NCI-H1417 treated with DMSO at 0.1 percent for 48 hours (cell line): ENCODE measurements at places on chromosomes 13 and 19.

DNA sequence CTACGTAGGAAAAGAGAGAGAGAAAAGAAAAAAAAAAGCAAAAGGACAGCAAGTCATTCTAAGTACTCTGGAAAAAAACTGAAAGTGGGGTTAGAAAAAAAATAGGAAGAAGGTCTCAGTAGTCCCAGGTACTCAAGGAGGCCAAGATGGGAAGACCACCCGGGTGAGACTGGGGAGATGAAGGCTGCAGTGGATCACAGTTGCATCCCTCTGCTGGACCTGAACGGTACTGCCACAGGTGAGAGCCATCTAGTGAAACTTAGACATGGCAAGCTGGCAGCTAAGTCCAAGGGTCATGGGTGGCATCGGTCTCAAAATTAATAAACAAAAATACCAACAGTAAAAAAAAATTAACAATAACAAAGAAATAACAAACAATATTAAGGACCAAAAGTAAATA, 41.0 kb upstream of the ZNF91 start:
- DNase-seq: no peak

- no peak for DNase-seq
These were observed 13.7 kb downstream of the DCUN1D2 start for GRCh38 chr13:113476811-113477210.

DNA sequence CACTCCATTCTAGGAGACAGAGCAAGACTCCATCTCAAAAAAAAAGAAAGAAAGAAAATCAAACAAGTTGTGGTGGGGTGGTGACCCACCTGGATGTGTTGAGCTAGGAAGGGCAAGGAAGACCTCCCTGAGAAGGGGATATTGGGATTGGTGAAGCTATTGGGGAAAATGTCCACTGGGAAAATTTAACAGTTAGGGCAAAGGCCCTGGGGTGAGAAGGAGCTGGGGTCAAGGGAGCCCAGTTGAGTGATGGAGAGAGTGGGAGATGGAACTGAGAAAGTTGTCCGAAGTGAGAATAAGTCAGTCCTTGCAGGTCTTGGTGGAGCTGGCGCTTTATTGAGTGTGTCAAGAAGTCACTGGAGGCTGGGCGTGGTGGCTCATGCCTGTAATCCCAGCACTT, 5.9 kb downstream of the SERTAD3 start:
- DNase-seq: no peak

DNA sequence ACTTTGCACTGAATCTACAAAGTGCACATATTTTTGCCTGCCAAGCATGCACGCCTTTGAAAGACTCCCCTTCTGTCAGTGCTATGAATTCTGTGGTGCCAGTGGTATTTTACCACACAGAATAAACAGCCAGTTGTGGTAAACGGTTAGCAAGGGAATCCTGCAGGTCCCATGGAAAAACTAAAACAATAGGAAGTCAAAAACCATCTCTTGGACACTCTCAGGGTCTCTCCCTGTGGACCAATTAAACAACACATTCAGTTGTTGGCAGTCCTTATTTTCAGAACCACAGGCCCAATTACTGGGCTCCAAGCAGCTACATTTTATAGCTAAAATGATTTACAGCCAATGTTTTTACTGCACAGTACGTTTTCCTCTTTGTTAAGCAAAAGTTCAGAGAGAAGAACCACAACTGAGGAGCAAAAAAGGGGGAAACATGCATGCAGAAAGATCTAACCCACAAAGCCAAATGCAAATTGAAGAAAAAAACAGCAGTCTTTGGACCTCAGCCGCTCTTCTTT, 116.9 kb downstream of the KCTD12 start:
- no peak for DNase-seq

DNA sequence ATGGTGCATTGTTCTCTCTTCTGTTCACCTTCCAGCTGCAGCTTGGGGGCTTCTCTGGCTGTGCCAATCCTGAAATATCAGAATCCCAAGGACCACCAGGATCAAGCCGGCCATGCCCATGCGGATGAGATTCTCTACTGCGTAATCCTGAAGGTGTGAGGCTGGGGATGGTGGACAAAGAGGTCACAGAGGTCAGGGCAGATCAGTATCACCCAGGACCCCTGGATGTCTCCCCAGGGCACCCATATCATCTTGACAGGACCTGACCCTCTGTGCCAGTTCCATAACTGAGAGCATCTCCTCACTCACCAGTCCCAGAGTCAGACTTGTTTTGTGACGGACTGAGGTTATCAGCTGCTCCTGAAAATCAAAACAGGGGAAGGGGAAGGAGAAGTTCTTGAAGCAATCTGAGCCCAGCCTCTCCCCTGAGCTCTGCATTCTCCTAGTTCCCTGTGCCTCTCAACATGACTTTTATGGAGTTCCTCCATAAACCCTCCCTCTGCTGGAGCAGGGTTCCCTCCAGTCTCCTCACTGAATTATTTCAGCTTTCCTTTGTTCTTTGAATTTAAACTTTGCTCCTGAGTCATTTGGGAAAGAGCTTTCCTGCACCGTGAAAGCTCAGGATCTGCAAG, 5.5 kb downstream of the LILRA5 start:
- DNase-seq: no peak

DNA sequence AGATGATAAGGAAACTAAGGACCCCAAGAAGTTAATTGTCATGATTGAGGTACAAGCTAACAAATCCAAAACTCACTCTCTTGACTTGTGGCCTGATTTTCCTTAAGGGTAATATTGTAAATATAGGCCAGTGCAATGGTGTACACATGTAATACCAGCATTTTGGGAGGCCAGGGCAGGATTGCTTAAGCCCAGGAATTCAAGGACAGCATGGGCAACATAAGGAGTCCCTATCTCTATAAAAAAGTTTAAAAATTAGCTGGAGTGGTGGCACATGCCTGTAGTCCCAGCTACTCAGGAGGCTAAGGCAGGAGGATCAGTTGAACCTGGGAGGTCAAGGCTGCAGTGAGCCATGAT, 28.7 kb upstream of the GARRE1 start:
- no peak for DNase-seq

- DNase-seq: no peak
These were observed 14.3 kb downstream of the MRPS12 start for GRCh38 chr19:38944981-38945506.

- DNase-seq: peak; percentile 75
These were observed at the start of gene MPHOSPH8 for GRCh38 chr13:19633479-19634255. Gene MPHOSPH8, plus strand, starts transcription at chr13:19633659. Its CDS starts 90 bp downstream, at chr13:19633749.

- DNase-seq: no peak
These were observed 1.2 kb downstream of the ZC3H4 start for GRCh38 chr19:47112166-47112996.

GRCh38 chr13:39874331-39875053, 219.0 kb downstream of the COG6 start:
- no peak for DNase-seq

DNA sequence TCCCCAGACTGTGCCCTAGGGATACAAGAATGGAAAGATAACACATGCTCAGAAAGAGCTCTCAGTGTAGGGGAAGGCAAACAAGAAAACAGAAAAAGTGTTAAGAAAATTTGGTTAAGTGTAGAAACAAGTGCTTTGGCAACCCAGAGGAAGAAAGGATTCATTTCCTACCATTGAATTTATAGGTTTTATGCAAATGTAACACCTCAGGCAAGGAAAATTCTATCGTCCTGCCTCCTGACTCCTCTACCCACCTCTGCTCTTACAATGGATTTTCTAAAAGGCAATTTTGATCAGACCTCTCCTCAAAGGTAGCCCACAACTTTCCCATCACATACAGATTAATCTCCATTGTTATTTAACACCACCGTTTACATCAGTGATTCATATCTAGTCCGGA, 298.7 kb downstream of the RFC3 start:
- no peak for DNase-seq

- no peak for DNase-seq
These were observed 1.2 kb upstream of the RPL13A start for GRCh38 chr19:49486232-49486631.

GRCh38 chr19:11481534-11482383, 913 bp upstream of the ELAVL3 start:
- peak; percentile 92 for DNase-seq

DNA sequence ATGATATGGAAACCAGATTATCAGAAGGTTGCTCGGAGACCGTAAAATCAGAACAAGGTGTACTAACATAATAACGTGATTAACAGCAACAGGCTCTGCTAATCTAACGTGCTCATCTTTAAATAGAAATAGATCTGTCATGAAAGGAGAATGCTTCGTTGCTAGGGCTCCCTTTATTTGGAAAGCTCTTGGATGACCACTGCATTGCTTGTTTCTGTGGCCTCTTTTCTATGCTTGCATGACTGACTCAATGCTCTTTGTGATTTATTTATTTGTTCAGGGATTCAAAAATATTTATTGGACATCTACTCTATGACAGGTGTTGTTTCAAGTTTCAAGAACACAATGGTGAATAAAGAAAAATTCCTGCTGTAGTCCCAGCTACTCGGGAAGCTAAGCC, 22.3 kb upstream of the ZDHHC20 start:
- no peak for DNase-seq

DNA sequence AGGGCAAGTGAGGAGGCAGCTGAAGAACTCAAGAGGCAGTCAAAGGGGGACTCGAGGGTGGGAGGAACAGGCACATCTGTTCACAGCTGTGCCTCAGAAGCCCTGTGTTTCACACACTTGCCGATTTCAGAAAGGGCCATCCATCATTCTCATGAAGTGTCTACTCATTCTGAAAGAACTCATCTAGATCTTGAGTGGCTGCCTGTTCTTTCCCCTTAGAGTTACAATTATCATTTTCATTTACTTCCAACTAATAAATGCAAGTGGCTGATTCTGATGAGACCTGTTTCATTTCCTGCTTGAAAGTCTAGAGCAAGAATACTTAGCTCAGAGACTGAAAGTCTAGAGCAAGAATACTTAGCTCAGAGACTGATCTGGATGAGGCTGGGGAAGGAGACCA, 1145.1 kb downstream of the UQCRFS1 start:
- DNase-seq: no peak

GRCh38 chr13:46620471-46620870, 67.5 kb downstream of the LRCH1 start:
- no peak for DNase-seq

DNA sequence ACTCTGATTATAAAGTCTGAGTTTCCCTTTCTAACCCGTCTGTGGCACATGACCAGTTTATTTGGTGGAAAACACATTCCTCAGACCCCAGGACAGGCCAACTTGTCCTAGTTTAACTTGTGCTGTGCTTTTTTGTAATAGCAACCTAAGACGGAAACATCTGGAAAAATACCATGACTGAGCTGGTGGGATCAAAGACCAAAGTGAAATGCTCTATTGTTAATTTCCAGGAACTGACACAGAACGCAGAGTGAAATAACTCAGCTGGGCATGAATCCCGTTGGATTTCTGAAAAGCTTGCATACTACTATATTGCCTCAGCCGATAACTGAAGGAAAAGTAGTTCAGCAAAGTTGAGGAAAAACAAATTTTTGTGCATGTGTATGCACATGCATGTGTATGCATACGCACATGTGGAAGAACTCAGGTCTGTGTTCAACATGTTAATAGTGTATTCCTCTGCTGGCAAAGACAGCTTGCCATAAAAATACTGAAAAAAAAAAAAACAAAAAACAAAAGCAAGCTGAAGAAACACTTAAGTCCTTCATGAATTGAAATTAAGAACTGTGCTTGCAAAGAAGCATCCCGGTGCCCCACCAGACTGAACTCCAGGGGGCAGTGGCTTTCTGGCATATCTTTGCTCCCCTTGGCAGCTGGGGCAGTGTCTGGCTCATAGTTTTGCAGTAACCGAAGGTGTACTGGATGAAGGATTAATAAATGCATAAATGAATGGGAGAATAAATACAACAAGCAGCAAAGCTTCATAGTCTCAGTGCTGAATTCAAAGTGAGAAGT, 187.8 kb downstream of the LHFPL6 start:
- no peak for DNase-seq

DNA sequence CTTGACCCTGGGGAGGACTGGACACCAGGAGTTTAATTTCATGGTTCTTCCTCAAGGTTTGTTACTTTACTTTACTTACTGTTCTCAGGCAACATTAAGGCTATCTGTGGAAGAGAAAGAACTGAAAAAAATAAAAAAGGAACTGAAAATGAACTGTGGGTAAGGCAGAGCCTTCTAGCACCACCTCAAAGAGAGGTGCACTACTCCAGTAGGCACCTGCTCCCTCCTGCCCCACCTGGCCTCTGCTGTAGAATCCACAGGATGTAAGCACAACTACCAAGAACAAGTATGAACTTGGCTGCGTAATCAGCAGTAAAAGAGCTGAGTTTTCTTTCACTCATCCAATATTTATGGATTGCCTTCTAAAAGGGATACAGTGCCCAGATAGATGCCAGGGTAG, 12.2 kb downstream of the ZNF112 start:
- no peak for DNase-seq

GRCh38 chr19:35764432-35765315, 6.7 kb downstream of the PROSER3 start:
- no peak for DNase-seq

DNA sequence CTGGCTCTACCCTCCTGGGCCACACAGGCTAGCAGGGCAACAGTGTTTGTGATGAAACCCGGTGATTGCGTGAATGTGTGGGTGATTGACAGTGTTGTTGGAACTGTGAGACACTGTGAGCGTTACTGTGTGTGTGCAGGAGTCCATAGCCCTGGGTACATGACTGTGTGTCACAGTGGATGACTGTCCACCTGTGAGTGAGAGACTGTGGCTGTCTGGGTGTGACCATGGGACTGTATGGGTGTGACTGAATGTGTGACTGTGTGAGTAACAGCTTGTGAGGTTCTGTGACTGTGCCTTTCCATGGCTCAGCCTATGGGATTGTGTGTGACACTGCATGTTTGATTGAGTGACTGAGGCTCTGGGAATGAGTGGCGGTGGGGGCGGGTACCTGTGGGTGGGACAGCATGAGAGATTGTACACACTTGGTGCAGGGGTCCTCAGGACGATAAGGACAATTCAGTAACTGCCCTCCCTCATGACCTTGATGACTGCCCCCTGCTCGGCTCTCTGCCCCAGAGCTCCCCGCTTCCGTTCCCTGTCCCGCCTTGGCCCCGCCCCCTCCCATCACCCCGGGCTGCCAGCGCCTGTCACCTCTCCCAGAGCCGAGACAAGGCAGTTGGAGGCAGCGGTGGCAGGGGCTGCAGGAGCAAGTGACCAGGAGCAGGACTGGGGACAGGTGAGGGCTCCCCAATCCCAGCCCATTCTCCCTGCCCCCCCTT, at the start of gene GIPR:
GIPR (plus strand) TSS at position 602 of the 722 bp plus-strand sequence. CDS start 1,300 bp downstream, outside the sequence.
- no peak for DNase-seq

GRCh38 chr13:59300355-59301173, 863.2 kb downstream of the DIAPH3 start:
- DNase-seq: no peak

GRCh38 chr13:62924395-62924794, 1508.7 kb upstream of the PCDH20 start:
- DNase-seq: no peak

- DNase-seq: no peak
These were observed 6.0 kb upstream of the TNFAIP8L1 start for GRCh38 chr19:4633140-4633967.
